LHCN-M2 (cell line): ENCODE measurements at places on chromosomes 6 and 20. TPM values are rescaled to one million over a fixed set of nuclear protein-coding genes. Genes with fewer than 3 reads are reported as not detected.
A peak's percentile ranks its signal among the peaks of the same experiment; 100 is the strongest.

DNA sequence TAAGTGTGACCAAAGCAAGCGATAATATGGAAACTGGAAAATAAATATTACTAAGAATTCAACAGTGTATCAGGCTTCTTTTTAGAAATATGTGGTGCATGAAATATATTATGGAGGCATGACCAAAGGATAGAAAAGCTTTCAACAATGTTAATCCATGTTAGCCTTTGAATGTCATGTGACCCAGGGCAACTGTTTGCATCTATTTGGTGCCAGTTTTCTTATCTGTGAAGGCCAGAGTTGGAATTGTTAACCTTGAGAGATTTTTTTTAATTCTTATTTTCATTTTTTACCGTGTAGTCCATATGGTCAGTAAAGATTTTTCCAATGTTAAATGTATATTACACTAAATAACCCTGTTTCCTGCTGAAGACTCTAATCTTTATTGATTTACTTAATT is 411.1 kb downstream of the BCKDHB start:
- DNase-seq = no peak

HAO1 gene
- not detected in 2 replicates for total RNA-seq

FAM83C gene
- not detected in 2 replicates for total RNA-seq

RNF8 gene
- total RNA-seq = 16.6 and 23.6 TPM in 2 replicates

MYL9 gene
- total RNA-seq = 80.9 and 83.7 TPM in 2 replicates

RNF182 gene
- total RNA-seq = 2.1 and 3.2 TPM in 2 replicates

DNA sequence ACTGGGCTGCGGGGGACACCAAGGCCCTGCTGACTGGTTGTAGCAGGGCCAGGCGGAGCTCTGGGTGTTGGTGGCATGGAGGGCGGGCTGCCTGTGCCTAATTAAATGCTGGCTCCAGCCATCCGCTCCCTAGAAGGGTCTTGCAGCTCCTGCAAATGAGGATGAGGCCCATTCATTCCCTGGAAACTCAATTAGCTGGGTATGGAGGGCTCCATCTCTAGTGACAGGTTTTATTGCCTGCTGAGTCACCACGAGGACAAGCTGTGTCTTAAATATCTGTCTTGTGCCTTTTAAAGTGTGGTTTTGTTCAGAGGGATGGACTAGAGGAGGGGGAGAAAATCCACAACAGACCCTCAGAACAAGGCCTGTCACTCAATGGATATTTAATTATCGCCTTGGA is 60.9 kb downstream of the SULF2 start:
- no peak for DNase-seq

DNA sequence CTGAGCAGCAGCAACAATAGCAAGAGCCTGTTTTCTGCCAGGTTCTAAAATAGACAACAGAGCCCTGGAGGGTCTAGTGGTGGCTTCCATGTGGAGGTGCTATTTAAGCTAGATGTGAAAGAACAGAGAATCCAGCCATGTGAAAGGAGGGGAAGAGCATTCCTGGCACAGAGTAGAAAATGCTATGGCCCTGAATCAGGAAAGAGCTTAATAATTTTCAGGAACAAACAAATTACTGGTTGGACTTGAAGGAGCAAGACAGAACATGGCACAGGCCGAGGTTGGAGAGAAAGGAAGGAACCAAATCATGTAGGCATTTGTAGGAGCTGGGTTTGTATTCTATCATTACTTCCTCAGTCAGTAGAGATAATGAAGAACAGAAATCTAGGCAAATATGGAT is 98.3 kb downstream of the AIG1 start:
- no peak for DNase-seq

GRCh38 chr6:107132330-107132954 is 17.1 kb upstream of the BEND3 start:
- peak; percentile 22 for DNase-seq

TRIM15 gene
- not detected in 2 replicates for total RNA-seq

DNA sequence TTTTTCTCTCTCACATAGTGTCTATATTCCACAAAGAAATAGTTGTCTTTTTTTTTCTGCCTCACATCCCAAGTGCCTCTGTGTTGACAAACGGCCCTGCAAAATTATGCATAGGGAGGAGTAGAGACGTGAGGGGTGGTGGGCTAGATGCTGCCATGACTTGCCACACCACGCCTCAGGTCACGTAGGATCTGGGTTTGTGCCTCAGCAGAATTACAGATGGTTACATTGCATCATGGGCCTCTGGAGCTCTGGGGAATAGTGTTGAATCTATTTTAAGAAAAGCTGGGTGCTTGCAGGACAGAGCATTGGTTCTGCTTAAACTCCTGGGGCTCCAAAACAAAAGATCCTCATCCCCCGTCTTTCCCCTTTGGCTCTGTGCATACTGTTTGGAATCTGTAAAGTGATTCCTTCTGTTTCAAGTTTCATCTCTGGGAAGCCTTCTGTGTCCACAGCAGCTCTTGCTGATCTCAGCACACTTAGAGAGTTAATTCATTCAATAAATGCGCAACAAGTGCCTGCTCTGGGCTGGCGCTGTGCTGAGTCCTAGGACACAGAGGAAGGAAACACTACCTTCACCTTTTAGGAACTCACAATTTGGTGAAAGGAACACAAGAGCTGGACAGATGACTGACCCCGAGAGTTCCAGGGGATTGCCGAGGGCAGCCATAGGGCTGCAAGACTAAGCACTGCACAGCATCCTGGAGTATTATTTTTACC is 2.4 kb downstream of the FANCE start:
- DNase-seq = no peak

DNA sequence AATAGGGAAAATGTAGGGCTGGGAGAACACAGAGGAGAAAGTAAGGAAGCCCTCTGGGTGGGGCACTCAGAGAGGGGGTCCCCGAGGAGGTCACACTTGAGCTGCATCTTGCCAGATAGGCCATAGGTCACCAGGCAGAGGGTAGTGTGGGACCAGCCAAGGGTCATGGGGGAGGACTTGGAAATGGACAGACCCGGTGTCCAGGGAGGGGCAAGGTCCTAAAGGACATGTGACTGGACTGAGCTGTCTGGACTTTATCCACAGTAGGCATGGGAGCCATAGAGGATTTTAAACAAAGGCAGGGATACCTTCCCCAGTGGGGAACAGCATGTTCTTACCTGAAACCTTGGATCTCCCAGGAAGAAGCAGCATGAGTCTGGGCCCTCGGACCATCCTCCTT is 266.7 kb downstream of the LRFN2 start:
- DNase-seq = no peak

OPRL1 gene
- total RNA-seq = 0.92 and 1.2 TPM in 2 replicates

TMEM181 gene
- 43.4 and 44.8 TPM in 2 replicates for total RNA-seq

GRCh38 chr6:119683031-119683430 is 333.5 kb upstream of the MAN1A1 start:
- DNase-seq = no peak

- DNase-seq = peak; percentile 86
Observed at GRCh38 chr20:50027611-50028105, 44.9 kb downstream of the SNAI1 start.

DNA sequence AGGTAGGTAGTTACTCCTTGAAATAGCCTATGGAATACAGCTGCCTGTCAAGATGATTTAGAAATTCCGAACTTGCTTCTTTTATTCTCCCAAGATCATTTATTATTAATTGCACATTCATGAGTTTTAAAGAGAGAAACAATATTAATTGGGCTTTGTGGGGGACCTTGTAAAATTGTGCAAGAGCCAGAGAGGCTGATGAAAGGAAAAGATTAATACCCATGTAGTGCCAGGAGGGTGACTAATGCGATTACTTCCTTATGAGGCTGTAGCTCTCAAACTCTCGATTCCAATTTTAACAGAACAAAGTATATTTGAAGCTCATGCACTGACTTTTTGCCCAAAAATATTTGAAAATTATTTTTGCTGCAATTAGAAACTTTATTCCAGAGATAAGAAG is 423.8 kb upstream of the ID4 start:
- DNase-seq = no peak

GRCh38 chr20:63011798-63012197 is 5.0 kb upstream of the BHLHE23 start:
- DNase-seq = peak; percentile 60

DNA sequence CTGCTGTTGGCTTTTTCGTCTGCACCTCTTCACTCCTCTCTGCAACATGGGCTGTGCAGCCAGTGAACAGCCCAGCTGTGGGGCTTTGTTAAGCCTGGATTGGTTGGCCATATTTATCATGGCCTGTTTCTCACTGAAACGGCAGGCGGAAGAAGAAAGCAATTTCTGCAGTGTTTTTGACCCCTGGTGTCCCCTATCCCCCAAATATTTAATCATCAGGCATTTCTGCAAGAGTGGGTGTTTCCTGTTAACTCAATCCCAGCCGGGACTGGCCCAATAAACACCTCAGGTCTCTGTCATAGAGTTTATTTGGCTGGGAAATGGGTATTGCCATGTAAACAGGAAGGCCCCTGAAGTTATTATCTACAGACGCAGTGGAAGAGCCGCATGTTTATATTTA is 174.8 kb upstream of the SUPT3H start:
- DNase-seq = no peak

TGIF2 gene
- 5.3 and 10.2 TPM in 2 replicates for total RNA-seq

GRCh38 chr6:158086504-158087223 is 81.4 kb downstream of the SERAC1 start:
- DNase-seq = peak; percentile 63

HLA-DMA gene
- 1.9 and 4.0 TPM in 2 replicates for total RNA-seq

- peak; percentile 90 for DNase-seq
Observed at GRCh38 chr6:41939176-41939847, 2.3 kb downstream of the CCND3 start.

GRCh38 chr6:143098054-143098671 is 37.5 kb downstream of the AIG1 start:
- no peak for DNase-seq

DNA sequence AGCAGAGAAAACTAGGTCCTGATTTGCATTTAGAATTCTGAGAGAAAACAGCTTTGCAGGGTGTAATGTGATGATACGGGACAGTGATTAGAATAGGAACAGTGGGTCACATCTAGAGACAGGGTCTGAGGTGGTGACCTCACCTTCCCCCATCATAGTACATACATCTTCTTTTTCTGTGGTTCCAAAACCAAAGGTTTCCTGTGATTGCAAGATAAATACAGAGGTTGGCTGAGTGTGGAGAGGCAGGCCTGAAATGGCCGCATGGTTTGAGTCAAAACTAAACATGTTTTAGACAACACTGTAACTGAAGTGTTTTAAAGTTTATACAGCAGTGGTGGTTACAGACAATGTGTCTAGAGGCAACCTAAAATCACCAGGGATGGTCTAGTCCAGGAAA is 10.4 kb upstream of the NT5DC1 start:
- no peak for DNase-seq

RING1 gene
- total RNA-seq = 17.4 and 22.2 TPM in 2 replicates

DNA sequence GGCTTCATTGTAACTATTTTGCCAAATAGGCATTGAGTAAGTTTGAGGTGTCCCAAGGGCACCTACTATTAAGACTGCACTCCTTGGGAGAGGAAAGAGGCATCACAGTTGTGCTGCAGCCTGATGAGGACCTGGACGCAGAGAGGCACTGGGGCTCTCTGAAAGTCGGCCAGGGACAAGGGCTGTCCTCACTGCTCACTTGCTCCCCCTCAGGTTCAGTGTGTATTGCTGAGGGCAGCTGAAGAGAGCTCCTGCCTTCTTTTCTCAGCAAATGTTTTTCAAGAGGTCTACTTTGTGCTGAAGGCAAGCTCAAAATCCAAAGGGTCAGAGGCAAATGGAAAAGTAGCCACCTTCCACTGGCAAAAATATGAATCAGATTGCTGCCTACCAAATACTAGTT is 331.8 kb downstream of the RIMS1 start:
- peak; percentile 44 for DNase-seq

PRIM2 gene
- 43.6 and 43.7 TPM in 2 replicates for total RNA-seq

ZC2HC1B gene
- not detected in 2 replicates for total RNA-seq

DNA sequence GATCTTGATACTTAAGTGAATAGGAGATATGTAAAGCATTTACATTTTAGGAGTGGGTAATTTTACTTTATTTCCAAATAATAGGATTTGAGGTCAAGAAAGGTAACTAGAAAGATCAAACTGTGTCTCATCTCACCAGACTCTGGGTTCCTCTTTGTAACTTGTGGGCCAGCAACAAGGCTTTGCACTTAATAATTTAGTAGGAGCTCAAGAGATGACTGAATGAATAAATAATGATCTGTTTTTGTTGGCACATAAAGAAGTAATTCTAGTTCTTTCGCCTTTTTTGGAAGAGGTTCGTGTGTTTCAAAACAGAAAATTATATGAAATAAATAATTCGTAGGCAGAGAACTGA is 67.4 kb upstream of the FABP7 start:
- no peak for DNase-seq

GRCh38 chr20:38812709-38813573 is 7.4 kb downstream of the PPP1R16B start:
- no peak for DNase-seq

ACSS1 gene
- 0.58 and 0.75 TPM in 2 replicates for total RNA-seq

PAX1 gene
- total RNA-seq = not detected in 2 replicates

SUMO4 gene
- total RNA-seq = 0.34 and 2.1 TPM in 2 replicates

GRCh38 chr20:38157635-38158495 is 7.2 kb downstream of the TGM2 start:
- DNase-seq = no peak

GRCh38 chr6:131682442-131682841 is 18.8 kb downstream of the OR2A4 start:
- peak; percentile 26 for DNase-seq

XKR7 gene
- under 0.01 TPM in 1 of 2 replicates, not detected in the other for total RNA-seq

DNA sequence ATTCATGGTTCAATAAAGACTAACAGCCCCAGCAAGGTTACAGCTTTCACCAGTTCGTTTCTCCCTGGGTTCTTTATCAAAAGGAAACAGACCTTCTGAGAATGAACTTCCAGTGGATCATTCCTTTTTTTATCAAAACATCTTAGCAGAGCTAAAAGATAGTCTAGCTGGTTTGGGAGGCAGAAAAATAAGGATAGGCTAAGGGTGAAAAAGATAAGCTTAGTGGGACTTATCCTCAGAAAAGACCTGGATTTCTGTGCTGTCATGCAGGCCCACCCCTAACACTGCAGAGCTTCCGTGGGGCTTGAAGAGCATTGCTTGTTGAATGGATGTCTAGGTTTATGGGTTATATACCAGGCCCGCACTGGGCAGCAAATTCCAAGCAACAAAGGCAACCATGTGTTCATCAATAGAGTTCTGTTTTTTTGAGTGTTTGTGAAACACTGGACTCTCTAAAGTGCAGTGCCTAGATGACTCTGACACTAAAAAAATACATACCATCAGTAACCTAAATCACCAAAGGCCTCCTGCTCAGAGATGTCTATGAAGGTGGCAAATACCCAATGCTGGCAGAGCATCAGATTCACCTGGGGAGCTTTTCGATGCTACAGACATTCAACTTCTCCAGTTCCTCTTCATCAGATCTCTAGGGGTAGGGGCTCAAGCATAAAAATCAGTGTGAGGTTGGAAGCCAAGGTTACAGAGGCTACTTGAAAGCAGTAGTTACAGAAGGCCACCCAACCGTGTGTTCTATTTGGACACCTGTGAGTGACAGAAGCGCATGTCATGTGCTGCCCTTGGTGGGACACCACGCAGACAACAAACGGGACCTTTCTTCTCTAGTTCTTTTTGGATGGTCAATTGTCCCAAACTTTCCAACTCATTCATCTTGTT is 53.0 kb downstream of the TNFAIP3 start:
- DNase-seq = no peak

- DNase-seq = peak; percentile 60
Observed at GRCh38 chr6:135675862-135676261, 175.6 kb upstream of the PDE7B start.
